ENCODE measurements at places on chromosomes 1 and 21.
A peak's percentile ranks its signal among the peaks of the same experiment; 100 is the strongest.

- no peak for DNase-seq
Observed at GRCh38 chr1:201946224-201946908, at the start of gene LMOD1. TSS of gene LMOD1 (minus strand) at chr1:201946548. CDS start at chr1:201946340, 208 bp downstream.

DNA sequence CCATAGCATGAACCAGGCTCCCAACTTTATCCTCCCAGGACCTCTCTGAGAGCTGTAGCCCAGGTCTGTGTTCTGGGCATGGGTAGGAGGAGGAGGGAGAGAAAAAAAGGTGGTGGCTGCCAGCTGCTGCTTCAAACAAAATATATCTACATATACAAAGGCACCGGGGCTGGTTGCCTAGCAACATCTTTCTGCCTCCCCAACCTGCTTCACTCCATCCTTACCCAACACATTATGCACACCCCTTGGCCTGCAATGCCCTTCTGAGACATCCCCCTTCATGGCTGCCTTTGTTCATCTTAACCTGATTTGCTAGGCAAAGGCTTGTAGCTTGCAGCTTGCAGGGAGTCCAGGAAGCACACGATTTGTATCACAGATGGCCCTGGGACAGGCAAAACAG is 27.2 kb upstream of the ATP1A1 start:
- DNase-seq: peak; percentile 79

DNA sequence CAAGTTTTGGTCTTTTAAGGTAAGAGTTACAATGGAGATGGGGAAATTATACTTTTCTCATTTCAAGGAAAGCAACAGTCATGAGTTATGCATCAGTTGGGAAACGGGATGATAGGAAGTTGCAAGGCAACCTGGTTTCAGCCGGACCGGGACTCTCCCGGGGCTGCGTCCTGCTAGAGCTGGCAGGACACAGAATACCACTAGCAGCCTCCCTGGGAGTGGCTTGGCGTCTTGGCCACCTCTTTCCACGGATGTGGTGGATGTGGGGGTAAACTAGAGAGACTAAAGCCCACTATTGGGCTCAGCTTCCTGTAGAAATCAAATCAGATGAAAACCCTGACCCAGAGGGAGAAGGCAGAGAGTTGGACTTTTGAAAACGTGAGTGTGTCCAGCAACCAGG is 71.9 kb downstream of the ADARB1 start:
- no peak for DNase-seq

DNA sequence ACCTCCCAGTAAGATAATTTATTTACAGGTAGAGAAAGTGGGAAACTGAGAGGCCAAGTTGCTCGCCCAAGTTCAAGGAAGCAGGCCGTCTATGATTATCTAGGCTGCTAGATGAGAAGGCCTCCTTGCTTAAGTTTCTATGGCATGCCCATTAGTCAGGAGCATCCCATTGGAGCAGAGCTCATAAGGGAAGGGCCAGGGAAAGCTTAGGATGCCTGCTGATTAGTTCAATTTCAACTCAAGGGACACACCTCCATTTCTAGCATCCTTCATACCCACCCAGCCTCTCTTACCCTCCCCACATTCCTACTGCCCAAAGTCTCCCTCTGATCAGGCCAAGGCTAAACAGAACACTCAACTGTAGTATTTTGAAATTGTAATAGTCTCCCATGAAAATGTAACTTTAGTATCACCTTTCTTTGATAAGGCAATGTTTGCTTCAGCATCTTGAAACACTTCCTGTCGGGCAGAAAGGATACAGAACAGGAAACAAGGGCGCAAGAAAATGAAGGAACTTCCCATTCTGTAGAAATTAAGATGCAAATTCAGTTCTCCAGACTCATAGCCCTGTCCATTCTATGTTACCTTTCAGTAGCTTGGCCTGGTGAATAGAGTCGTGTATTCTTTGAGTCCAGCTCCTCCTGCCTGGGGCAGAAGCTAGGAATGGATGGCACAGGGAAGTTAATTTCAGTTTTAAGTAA is 46.3 kb upstream of the TARBP1 start:
- no peak for DNase-seq

DNA sequence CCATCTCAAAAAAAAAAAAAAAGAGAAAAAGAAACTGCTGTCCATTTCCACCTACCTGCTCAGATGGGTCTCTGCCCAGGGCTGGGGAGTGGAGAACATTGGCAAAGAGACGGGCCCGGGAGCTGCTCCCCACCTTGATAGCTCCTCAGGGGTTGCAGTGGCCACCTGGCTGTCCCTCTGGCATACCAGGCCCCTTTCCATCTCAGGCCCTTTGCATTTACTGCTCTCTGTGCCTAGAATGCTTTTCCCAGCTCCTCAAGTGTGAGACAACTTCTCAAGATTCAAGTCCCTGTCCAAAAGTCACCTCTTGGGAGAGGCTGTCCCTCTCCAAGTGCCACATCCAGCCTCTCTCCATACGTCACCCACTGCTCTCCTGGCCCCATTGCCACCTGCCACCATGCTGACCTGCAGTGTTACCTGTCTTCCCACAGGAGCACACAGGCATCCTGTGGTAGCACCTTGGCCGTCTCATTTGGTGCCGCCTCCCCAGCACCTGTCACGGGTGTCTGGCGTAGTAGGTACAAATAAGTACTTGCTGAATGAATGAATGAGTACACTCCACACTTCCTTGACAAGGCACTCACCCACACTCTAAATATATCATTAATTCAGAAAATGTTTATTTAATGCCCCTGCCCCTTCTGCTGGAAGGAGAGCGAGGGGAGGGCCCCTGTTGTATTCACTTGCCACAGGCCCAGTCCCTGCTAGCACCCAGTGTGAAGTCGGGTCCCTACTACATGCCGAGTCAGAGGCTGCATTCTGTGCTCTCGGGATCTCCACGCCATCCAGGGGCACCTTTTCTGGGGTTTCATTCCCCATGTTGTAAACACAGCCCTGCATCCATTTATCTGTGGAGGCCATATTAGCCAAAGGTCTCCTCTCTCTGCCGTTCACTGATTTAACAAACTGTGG is 48.8 kb downstream of the DISP3 start:
- DNase-seq: no peak

DNA sequence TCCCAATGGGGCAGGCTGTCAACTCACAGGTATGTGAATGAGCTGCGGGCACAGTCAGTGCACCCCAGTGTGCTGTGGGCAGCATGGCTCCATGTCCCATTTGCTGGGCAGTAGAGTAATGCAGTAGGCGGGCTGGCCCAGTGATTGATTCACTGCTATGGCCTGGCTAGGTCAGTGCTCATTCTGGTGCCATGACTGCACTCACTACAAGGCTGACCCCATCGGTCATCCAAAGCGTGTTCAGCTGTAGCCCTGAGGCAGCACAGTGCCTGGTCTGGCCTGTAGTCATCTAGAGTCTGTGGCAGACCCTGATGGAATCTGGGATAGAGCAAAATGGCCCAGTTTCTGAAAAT is 7.4 kb downstream of the HYI start:
- no peak for DNase-seq
